ENCODE measurements at places on chromosomes 7 and 10. TPM values are rescaled to one million over a fixed set of nuclear protein-coding genes. Genes with fewer than 3 reads are reported as not detected.

IDI1 gene
- total RNA-seq, result 65.2 TPM

LRRC61 gene
- 6.3 TPM for total RNA-seq

MRLN gene
- total RNA-seq, result 120 TPM

ANKRD1 gene
- 123 TPM for total RNA-seq

AQP1 gene
- total RNA-seq, result 107 TPM

PRLHR gene
- not detected for total RNA-seq

CTTNBP2 gene
- total RNA-seq, result 13.1 TPM

SP4 gene
- total RNA-seq, result 13.4 TPM

HOXA6 gene
- total RNA-seq, result not detected

MBL2 gene
- total RNA-seq, result not detected

SPDYE2 gene
- not detected for total RNA-seq

ZNF853 gene
- 26.1 TPM for total RNA-seq

CDNF gene
- total RNA-seq, result 4.8 TPM

AMPH gene
- total RNA-seq, result 10.7 TPM

FAS gene
- total RNA-seq, result 31.9 TPM

GRCh38 chr7:7761340-7761973 lies 43.0 kb upstream of the RPA3 start:
- peak; percentile 74 for DNase-seq

- DNase-seq, result no peak
Observed at GRCh38 chr7:36400606-36401005, 10.9 kb downstream of the ANLN start.

- DNase-seq, result no peak
Observed at GRCh38 chr7:103810112-103810744, 179.2 kb downstream of the RELN start.

- DNase-seq, result peak; percentile 86
Observed at GRCh38 chr10:97549587-97550322, 22.8 kb upstream of the ANKRD2 start.

DNA sequence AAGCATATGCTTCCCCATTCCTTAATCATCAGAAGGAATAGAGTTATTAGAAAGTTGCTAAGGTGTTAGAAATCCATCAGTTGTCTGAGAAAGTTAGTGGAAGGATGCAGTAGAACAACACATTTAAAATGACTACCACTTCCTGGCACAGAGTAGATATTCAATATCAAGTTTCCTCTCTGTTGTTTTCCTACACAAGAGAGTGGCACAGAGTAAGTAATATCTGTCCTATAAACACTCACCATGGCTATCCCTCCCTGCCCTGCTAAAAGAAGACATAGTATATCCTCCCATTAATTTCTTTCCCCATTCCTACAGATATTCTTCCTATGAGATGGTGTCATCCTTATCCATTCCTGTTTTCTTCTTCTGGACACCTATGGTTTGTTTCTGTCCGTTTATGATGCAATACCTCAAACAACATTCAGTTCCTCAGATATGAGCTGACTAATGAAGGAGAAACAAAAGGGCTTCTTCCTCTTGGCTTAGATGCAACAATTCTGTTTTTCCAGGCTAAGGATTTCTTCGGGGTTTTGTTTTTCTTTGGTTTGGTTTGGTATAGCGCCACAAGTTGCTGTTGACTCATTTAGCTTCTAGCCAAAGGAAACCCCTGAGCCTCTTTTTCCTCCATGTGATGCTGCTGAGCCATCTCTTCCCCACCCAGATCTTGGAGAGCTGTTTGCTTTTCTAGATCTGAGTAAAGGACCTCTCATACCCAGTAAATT lies 32.9 kb upstream of the BPGM start:
- DNase-seq, result peak; percentile 10

- DNase-seq, result no peak
Observed at GRCh38 chr10:110516815-110517492, 19.2 kb downstream of the DUSP5 start.

- peak; percentile 56 for DNase-seq
Observed at GRCh38 chr7:78510580-78511188, 712.1 kb downstream of the PHTF2 start.

DNA sequence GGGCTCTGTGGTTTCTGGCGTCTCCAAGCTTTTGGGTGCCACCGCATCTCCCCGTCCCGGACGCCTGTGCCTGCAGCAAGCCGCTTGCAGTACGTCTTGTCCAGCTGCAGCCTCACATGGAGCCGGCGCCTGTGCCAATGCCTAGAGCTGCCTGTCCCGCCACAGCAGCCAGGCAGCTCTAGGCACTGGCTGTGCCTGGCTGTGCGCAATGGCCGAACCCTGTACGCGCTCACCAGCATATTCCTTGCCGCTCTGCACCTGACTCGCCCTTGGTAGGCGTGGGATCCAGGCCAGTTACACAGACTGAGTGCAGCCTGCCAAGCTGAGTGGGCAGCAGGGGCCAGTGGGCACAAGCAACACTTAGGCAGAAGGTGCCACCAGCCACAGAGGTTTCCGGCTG lies 381.2 kb upstream of the SORCS1 start:
- DNase-seq, result no peak

GRCh38 chr10:70206762-70207161 lies 26.5 kb downstream of the PPA1 start:
- DNase-seq, result no peak

- peak; percentile 74 for DNase-seq
Observed at GRCh38 chr7:41054960-41055661, 647.8 kb downstream of the INHBA start.

- no peak for DNase-seq
Observed at GRCh38 chr7:157265051-157265450, 71.8 kb upstream of the DNAJB6 start.

DNA sequence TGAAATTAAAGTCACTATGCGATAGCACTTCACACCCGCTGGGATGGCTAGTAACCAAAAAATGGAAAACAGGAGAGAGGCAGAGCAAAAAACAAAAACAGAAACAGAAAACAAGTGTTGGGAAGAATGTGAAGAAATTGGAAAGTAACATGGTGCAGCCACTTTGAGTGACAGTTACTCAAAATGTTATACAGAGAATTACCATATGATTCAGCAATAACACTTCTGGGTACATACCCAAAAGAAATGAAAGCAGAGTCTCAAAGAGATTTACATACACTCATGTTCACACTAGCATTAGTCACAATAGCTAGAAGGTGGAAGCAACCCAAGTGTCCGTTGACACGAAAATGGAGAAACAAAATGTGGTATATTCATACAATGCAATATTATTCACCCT lies 88.6 kb upstream of the KCNIP2 start:
- no peak for DNase-seq

- no peak for DNase-seq
Observed at GRCh38 chr7:155324012-155324917, 26.6 kb downstream of the INSIG1 start.

GRCh38 chr7:156496865-156497264 lies 143.7 kb upstream of the RNF32 start:
- no peak for DNase-seq

- no peak for DNase-seq
Observed at GRCh38 chr10:71379118-71379766, 17.5 kb upstream of the CDH23 start.

DNA sequence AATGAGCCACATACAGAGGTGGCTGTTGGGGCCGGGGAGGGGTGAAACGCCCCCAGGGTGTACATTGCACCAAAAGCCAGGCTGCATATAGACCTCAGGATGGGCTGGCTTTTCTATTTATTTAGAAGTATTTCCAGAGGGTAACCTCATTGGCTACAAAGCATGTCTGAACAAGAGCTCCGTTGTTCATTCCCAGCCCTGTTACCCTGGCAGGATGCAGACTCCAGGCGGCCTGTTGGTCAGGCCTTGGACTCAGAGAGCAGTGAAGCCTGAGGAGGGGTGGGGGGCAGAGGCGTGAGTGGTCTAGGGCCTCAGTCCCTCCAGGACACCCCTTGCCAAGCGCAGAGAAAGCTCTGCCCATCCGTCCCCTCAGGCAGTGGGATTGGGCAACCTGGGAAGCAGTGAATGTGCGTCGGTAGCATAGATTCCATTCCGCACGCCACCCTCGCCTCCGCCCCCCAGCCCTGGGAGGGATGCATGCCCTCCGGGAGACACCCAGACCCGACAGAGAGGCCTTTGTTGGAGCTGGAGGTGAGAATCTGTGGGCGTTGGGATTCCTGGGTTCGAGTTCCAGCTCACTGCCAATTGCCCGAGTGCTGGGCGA lies 41.9 kb downstream of the TCF7L2 start:
- DNase-seq, result peak; percentile 38

DNA sequence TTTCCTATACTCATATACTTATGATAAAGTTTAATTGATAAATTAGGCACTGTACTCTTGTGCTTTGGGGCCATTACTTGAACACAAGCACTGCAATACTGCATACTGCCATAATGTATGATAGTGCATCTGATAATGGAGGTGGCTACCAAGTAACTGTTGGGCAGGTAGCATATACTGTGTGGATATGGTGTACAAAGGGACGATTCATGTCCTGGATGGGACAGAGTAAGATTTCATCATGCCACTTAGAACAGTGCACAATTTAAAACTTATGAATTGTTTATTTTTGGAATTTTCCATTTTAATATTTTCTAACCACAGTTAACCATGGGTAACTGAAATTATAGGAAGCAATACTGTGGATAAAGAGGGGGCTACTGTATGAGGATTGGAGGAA lies 38.9 kb downstream of the AKAP9 start:
- no peak for DNase-seq

- no peak for DNase-seq
Observed at GRCh38 chr7:137241655-137242360, 101.7 kb downstream of the PTN start.

DNA sequence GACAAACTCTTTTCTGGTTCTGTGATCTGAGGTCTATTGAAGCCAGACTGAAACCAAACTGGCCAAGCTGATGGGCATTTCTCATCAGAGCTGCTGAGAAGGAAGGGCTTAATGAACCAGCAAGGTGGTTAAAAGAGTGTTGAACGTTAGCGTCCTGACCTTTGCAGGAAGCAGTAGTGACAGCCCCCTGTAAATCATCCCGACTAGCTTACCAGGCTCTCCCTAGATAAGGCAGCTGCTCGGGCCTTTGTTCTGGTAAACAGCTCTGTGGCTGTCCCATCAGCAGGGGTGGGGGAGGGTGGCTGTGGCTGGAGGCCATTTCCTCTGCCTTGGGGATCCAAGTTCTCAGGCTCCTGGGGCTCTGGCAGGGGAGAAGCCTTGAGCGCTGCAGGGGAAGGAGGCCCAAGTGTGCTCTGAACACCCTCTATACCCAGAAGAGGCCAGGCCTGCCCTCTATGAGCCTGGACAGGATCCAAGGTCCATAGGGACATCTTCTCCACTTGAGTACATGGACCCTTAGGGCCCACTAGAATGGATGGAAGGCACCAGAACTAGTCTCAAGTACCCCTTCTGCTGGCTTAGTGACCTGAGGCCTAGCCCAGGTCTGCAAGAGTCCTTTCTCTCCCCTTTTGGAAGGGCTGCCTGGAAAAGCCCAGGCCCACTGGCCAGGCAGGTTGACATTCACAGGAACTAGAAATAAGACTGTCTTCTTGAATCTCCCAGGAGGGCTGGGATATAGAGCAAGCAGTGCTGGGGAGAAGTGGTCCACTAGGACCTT lies 134.6 kb downstream of the ARHGAP22 start:
- no peak for DNase-seq

- no peak for DNase-seq
Observed at GRCh38 chr10:23614483-23614882, 175.6 kb downstream of the OTUD1 start.

Data from tongue (tissue), 3 donors.